ENCODE measurements at places on chromosomes 7 and 10.

GRCh38 chr7:105261689-105262088 is 127.0 kb downstream of the SRPK2 start:
- no peak for DNase-seq

DNA sequence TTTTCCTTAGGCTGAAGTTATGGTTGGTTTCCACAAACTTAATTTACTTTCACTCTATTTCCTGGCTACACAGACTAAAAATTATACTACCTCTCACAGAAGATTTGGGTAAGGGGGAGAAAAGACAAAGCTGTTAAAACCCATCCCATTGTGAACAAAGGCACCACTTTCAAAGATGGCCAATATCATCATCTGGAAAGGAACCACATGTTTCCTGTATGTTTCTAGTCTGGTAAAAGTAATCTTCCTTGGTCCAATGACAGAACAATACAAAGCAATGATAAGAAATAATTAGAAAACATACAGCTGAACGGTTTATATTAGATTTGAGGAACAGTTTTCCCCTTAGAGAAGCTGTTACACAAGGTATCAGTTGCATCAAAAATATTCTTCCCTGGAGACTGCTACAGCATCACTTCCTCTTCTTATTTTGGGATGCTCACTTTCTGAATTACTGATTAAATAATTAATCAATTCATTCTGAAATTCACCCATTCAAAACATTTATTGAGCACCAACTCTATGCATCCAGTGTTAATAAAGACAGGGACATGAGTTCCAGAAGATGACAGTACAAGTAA is 8.5 kb upstream of the SFR1 start:
- no peak for DNase-seq

DNA sequence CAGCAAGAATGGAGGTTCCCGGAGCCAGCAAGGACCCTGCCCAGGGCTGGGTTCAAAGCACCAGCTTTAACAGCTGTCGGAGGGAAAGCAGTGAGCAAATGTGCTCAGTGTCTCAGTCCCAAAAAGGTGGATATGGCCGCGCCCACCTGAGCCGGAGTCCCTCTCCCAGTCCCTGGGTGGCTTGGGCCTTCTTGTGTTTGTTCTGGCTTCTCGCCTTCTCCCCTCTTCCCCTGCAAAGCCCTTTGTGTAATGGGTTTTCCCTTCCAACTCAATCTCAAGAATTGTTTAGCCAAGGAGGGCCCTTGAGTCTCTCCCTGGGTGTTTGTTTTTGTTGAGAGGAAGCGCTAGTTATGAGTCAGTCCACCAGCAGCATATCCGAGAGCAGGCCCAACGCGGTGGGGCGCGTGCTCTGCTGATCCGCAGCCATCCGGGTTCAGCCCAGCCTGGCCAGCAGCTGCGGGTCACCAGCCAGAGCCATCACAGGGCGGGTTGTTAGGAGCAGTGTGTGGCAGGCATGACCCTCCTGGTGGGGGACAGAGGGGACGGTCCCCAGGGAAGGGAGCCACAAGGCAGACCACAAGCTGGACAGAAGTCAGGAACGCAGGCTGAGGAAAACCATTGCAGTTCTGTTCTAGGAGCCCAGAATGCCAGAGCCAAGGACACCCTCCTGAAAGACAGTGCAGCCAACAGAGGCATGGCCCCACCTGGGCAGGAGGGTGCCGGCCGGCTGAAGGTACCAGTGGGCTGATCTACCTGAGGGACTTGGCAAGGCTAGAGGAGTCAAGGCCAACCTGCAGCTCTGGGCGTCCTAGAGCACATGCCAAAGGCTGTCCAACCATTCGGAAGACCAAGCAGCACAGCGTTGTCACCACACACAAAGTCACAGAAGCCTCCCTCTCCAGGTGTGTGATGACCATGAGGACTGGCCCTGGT is 21.3 kb downstream of the CALML3 start:
- DNase-seq = no peak

DNA sequence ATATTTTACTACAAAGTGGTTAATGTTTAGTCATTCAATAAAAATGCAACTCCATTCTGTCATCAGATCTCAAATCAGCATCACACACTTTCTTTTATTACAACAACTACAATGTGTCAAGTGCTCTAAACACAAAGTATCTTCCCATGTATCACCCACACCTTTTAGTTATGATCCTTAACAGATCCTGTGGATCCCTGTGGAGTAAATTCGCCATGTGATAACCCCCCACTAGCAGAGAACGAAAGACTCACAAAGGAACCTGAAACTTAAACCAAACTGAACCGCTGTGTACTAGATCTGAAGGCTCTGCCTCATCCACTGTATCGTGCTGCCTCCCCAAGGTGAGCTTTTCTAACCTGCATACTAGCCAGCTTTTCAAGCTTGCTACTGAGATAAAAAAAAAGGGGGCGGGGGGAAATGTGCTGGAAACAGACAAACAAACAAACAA is 1.7 kb downstream of the DPY19L1 start:
- DNase-seq = peak; percentile 58

DNA sequence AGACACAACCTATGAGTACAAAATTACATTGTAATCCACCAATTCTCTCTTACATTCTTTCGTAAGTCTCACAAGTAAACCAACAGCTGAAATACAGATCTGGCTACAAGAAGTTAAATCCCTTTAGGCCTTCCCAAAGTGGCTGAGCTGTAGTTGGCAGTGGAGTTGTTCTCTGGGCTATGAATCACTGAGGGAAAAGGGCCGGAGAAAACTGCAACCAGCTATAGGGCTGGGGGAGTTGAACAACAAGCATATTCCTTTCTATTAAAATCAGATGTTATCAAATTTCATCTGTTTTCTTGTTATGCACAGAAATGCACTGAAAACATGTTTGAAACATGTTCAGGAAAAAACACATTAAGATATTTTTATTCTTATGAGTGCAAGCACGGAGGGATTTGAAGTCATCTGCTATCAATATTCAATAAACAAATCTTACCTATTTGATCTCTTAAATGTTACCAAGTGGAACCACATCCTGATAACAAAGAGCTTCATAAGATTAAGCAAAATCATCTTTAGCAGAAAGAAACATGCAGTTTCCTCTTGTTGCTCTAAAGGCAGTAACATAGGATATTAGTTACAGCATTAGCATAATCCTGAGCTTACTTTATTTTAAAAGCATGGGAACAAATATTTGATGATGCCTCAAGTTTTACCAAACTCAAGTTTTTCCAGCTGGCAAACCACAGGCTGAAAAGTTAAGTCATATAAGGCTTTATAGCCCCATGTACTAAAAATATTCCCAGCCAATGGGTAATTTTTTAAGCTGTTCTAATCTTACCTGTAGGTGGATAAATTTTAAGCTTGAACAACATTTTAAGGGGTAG is 212.7 kb downstream of the TAX1BP1 start:
- DNase-seq = peak; percentile 91

DNA sequence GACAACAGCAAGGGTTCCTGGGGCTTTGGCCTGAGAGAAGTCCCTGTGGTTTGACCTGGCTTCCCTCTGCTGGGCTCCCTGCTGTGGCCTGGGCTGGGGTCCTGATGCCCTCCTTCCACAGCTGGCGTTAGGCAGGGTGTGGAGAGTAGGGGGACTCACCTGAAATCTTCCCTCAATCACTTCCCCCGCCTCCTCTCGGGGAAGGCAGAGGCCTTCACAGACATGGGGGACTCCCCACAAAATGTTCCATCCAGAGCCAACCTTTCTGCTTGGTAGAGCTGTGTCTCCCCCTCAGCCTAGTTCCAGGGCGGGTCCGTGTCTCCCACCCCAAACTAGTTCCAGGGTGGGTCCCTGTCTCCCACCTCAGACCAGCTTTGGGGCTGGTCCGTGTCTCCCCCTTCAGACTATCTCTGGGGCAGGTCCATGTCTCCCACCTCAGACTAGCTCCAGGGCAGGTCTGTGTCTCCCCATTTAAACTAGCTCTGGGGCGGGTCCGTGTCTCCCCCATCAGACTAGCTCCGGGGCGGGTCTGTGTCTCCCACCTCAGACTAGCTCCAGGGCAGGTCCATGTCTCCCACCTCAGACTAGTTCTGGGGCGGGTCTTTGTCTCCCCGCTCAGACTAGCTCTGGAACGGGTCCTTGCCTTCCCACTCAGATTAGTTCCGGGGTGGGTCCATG is 2.2 kb downstream of the PVRIG start:
- DNase-seq = no peak

DNA sequence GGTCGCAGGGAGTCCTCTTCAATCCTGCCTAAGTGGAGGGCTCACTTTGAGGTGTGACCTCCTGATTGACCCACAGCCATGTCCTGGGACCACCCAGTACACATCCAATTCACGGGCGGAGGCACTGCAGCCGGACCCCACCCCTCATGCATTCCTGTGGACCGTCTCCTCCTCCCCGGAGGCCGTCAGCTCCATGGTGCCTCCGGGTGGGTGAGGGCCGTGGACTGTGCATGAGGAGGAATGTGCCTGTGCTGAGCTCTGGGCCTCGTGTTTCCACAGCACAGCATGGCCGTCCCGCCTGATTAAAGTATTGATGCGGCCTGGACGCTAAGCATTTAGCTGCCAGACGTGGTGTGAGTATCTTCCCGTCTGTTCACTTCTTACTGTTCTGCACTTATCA is 52.8 kb downstream of the CFAP46 start:
- DNase-seq = no peak

- no peak for DNase-seq
Measured at GRCh38 chr7:158227258-158227984, 360.2 kb downstream of the PTPRN2 start.

DNA sequence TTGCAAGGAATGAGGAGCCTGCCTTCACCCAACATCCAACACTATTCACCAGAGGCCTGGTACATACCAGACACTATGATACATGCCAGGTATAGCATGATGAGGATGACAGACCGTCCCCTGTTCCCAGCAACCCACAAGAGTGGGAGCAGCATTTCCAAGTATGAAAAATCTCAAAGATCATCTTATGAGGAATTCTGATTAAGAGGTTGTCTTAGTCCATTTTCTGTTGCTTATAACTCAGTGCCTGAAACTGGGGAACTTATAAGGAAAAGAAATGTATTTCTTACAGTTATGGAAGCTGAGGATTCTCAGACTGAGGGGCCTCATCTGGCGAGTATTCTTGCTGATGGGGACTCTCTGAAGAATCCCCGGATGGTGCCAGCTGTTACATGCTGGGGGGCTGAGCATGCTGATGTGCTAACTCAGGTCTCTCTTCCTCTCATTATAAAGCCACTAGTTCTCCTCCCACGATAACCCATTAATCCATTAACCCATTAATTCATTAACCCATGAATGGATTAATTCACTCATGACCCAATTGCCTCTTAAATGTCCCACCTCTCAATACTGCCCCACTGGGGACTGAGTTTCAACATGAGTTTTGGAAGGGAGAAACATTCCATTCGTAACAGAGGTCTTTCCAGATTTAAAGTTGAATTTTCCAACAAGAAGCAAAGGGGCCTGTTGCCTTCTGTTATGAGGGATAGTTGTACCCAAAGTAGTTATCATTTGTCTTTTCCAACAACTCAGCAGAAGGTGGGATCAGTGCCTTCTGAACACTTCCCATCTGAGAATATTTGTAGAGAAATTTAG is 173.9 kb downstream of the HERPUD2 start:
- no peak for DNase-seq

GRCh38 chr7:160958-161725 is 31.2 kb upstream of the FAM20C start:
- DNase-seq = no peak

DNA sequence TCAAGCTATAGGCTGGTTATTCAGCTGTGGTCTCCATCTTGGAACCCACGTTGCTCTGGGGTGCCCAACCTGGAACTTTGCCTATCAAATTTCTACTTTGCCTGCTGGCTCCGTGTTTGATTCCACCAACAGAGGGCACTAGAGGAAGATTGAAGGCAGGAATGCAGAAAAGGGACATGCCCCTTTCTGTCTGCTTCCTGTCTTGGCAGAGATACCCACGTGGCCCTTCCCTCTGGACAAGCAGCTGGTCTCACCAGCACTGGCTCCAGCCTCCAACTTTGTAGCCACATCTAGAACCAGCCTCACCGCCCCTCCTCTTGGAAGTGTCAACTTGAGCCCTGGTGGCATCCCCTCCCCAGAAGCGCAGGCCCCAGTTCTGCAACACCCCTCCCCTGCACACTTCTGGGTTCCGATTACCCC is 52.1 kb upstream of the ZNF438 start:
- DNase-seq = peak; percentile 39

GRCh38 chr7:101862280-101863220 is 45.1 kb downstream of the CUX1 start:
- no peak for DNase-seq

- peak; percentile 14 for DNase-seq
Measured at GRCh38 chr7:114048386-114049235, 129.8 kb upstream of the PPP1R3A start.

GRCh38 chr10:2120746-2121145 is 383.4 kb upstream of the ADARB2 start:
- no peak for DNase-seq
